Cardiac muscle cell (in vitro differentiated cells and primary cell): ENCODE measurements at places on chromosomes 6 and 20. TPM values are rescaled to one million over a fixed set of nuclear protein-coding genes. Genes with fewer than 3 reads are reported as not detected.

GRCh38 chr6:142857796-142858555 is 87.0 kb downstream of the HIVEP2 start:
- H3K4me1 ChIP-seq, result no peaks in the 10 kb centered on the region
- H3K4me3 ChIP-seq, result no peak overlapping the region
- H3K27me3 ChIP-seq, result no peaks in the 10 kb centered on the region
- DNase-seq, result no peak
- H3K36me3 ChIP-seq, result no peaks in the 10 kb centered on the region

DNA sequence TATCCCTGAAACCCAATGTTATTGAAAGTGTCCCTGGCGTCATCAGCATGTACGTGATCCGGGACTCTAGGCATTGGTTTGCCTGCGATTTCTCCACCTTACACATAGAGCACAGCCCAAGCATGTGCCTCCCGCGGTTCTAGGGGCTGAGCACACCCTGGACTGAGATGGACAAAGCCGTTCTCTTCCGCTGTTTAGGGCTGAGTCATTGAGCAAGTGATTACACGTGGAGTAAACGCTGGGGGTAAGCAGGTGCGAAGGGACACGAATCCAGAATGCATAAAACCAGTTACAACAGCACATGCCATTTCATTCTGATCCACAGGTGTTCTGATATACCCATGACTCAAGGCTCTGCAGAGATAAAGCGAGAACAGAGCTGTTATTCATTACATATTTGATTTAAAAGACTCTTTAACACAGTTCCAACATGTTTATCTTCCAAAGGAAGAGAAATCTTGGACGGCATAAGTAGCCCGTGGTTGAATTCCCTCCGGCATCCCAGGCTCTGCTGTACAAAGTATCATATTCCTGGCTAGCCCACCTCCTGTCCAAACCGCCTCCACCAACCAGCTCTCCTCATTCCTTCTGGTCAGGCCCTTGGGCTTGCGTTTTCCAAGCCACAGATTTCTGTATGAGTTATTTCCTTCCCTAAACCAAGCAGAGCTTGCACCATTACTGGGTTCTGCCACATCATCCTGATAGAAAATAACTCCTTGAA is 36.1 kb upstream of the THBS2 start:
- DNase-seq, result no peak
- H3K36me3 ChIP-seq, result no peaks in the 10 kb centered on the region
- no peak overlapping the region for H3K4me3 ChIP-seq
- H3K27ac ChIP-seq, result no peak overlapping the region

DNA sequence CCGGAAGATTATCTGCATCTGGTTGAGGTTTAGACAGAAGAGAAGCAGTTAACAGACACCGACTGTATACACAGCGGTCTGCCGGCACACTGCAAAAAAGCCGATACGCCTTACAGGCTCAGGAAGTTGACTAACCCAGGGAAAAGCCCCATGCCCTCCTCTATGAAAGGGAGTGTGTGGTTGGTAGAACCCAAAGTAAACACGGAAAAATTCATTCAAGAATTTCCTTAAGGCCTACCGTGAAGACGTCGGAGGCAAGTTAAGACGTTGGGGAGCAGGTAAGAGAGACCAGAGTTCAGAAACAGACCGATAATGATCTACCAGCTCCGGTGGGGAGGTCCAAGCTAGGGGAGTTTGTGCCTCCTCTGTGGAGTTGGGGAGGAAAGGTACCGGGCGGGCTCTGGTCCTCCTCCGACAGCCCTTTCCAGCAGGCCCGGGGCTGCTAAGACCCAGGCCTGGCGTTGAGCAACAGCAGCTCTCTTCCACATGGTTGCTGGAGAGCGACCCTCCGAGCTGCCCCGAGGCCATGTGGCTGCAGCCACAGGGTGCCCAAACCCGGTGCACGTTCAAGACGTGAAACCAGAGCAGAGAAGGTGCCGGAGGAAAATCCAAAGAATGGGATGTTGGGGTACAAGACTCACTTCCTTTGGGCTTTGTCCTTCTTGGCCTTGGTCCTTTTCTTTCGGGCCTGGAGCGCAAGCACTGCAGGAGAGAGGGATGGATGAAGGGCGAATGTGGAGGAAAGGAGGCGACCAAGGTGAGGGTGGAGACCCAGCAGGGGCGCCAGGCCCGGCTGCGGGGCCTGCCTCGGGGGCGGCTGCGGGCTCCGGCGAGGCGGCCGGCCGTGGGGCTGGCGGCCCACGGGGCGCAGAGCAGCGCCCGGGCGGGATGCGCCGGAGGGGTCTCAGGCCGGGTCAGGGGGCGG is 809 bp downstream of the SRPK1 start:
- peak; percentile 74 for DNase-seq
- H3K36me3 ChIP-seq, result peaks cover 3% of the 10 kb centered on the region
- peak overlapping the region; percentile 80 for H3K4me3 ChIP-seq
- H3K27ac ChIP-seq, result peak overlapping the region; percentile 38

DNA sequence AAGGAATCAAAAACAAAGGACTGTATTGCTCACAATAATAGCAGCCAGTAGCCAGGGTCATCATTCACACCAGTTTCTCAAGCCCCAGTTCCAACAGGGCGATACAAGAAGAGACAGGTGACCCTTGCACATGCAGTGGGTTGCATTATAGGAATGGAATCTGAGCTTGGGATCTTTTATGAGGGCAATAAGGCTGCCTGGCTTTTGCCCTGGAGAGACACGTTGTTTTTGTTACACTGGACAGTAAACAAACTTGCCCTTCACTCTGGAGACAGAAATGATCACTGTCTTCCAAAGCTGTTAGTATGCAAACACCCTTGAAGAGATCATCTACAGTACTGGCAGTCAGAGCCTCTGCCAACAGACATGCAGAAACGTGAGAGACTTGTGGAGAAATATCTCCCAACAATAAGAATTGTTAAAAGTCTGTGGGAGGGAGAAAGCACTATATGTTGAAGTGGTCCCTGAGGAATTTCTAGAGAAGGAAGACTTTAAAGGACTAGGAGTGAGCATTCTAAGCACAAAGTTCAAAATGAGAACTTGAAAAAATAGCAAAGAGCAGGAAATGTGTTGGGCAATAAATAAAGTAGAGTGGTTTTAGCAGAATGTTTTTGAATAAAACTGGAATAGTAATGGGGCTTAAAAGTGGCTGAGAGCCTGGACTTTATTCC is 6.2 kb upstream of the COL12A1 start:
- no peak overlapping the region for H3K4me3 ChIP-seq
- H3K36me3 ChIP-seq, result no peaks in the 10 kb centered on the region
- no peak for DNase-seq
- H3K27me3 ChIP-seq, result peaks cover 24% of the 10 kb centered on the region
- no peak overlapping the region for H3K27ac ChIP-seq

DNA sequence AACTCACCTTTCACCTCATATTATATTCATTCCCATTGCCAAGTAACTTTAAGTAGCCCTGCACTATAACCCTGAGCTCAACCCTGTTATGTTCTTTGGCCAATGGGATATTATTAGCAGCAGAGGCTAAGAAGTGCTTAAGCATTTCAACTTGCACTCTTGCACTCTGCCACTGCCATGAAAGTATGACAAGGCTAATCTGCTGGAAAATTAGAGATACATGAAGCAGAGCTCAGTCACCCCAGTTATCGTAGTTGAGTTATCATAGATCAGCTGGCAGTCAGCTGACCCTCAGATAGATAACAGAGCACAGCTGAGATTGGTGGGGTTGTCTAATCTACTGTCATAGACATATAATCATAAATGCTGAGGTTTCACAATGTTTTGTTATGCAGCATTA is 209.4 kb upstream of the RUNX2 start:
- H3K4me3 ChIP-seq, result no peak overlapping the region
- peak; percentile 72 for DNase-seq
- H3K27me3 ChIP-seq, result no peaks in the 10 kb centered on the region
- peak overlapping the region; percentile 93 for H3K27ac ChIP-seq

GRCh38 chr6:20811109-20811761 is 277.0 kb downstream of the CDKAL1 start:
- DNase-seq, result peak; percentile 66
- H3K4me1 ChIP-seq, result peaks cover 19% of the 10 kb centered on the region
- no peaks in the 10 kb centered on the region for H3K36me3 ChIP-seq

DNA sequence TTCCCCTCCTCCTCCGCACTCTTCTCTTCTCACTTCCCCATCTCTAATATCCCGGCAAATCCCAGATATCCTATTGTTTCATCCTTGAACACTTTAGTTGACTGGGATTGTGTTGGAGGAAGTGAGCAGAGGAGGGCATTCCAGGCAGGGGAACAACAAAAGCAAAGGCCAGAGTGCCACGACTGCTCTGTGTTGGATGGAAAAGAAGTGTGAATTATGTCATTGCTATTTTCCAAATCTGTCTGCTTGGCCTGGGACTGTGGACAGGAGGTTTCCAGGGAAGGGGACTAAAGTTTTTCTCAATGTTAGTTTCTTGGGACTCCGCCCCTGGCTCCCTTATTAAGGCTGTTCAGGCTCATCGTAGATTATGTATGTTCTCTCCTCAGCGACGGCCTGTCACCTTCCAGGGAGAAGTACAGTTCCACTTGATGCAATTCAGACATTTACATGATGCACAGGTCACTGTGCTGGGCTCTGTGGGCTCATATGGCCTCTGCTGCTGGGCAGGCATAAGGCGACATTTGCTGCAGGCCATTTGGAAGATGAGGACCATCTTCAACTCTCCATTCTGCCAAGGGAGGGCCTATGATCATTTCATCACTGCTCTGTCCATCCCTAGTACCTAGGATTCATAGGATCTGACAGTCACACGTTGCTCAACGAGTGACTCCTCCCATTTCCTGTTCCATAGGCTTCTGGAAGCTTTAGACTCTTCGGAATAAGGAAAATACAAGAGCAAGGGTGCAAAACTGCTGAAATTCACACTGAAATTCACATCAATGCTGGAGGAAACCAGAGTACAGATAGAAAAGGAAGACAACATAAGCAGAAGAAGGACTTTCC is 99.1 kb upstream of the KCNK16 start:
- H3K4me3 ChIP-seq, result no peak overlapping the region
- H3K4me1 ChIP-seq, result no peaks in the 10 kb centered on the region
- H3K36me3 ChIP-seq, result no peaks in the 10 kb centered on the region
- H3K27ac ChIP-seq, result no peak overlapping the region
- DNase-seq, result no peak
- no peaks in the 10 kb centered on the region for H3K27me3 ChIP-seq

DNA sequence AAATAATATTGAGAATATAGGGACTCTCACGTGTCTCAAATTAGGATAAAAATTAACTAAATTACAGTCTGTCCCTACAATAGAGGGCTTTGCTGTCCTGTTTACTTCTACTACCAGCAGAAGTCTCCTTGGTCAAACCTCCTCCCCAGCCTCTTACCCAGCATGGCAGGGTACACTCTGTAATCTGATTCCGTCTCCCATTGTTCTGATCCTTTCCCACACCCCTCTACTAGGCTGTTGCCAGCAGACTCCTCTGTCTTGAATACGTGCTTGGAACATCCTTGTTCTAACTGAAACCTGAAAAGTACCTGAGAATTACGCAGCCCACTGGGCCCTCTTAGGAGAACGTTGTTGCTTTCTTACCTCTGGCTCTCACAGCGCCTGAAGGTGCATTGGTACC is 112.2 kb upstream of the PREP start:
- no peaks in the 10 kb centered on the region for H3K36me3 ChIP-seq
- H3K27me3 ChIP-seq, result peaks cover 3% of the 10 kb centered on the region
- DNase-seq, result no peak
- no peaks in the 10 kb centered on the region for H3K4me1 ChIP-seq

- H3K4me3 ChIP-seq, result no peak overlapping the region
- no peak for DNase-seq
- H3K36me3 ChIP-seq, result no peaks in the 10 kb centered on the region
- H3K4me1 ChIP-seq, result no peaks in the 10 kb centered on the region
These were observed 391.8 kb downstream of the CDH4 start for GRCh38 chr20:61643656-61644377.

GRCh38 chr20:34943808-34944567 is 11.6 kb downstream of the GSS start:
- DNase-seq, result no peak
- no peak overlapping the region for H3K27ac ChIP-seq
- peaks cover 4% of the 10 kb centered on the region for H3K4me1 ChIP-seq

GRCh38 chr20:20743511-20744169 is 31.2 kb upstream of the RALGAPA2 start:
- H3K4me3 ChIP-seq, result no peak overlapping the region
- H3K36me3 ChIP-seq, result no peaks in the 10 kb centered on the region
- no peaks in the 10 kb centered on the region for H3K27me3 ChIP-seq
- peak; percentile 72 for DNase-seq
- H3K4me1 ChIP-seq, result peaks cover 17% of the 10 kb centered on the region
- H3K27ac ChIP-seq, result peak overlapping the region; percentile 82

DNA sequence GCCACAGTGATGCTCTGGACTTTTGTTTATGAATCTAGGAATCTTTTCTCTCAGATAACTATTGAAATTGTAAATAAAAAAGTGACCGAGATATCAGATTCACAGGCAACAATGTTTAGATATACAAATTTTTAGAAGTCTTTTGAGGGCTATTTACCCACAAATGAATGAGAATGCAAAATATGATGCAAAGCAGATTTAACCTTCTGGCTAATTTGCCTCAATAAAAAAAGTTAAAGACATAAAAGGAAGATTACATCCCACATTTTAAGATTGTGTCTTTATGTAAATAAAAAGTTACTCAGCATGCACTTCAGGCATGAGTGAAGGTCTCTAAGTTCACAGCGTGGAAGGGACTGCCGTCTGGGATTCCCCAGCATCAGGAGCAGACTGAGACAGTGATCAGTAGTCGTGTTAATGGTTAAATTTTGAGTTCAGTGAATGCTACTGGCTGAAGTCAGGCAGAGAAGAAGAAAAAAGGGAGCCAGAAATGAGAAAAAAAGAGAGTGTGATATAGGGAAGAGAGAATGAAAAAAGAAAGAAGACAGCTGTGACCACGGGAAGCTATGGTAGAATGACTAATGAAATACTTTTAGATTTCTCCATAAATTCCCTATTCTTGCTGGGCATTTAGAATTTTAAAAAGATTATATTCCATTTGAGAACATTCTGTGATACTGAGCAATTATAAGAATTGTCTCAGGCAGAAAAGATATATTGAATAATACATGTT is 93.6 kb downstream of the MYB start:
- no peak overlapping the region for H3K27ac ChIP-seq
- no peak overlapping the region for H3K4me3 ChIP-seq
- no peaks in the 10 kb centered on the region for H3K36me3 ChIP-seq
- H3K27me3 ChIP-seq, result no peaks in the 10 kb centered on the region

Gene HUS1B
- 1.2 and 1.9 TPM in 2 replicates for total RNA-seq

DNA sequence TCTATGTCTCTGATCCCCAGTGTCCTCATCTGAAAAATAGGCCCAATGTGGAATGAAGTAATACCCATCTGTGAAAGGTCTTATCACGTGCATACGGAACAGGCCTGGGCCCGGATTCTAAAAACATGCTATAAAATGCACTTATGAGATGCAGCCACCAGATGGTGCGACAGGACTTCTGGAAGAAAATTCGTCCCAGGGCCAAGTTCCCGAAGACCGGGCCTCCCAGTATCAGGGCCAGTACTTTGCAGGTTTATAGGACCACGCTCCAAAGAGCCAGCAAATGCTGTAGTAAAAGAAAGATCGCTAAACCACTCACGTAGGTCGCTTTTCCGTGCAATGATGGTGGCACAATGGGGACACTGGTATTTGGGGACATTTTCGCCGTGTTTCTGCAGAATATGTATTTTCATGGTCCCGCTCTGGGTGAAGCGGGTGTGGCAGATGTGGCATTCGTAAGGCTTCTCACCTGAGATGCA is 10.6 kb downstream of the CTCFL start:
- no peak overlapping the region for H3K4me3 ChIP-seq
- no peaks in the 10 kb centered on the region for H3K36me3 ChIP-seq
